Karpas-422 (cell line): ENCODE measurements at places on chromosomes 11 and 22.

- no peak for DNase-seq
Observed at GRCh38 chr11:62373464-62374119, 36.3 kb downstream of the ASRGL1 start.

DNA sequence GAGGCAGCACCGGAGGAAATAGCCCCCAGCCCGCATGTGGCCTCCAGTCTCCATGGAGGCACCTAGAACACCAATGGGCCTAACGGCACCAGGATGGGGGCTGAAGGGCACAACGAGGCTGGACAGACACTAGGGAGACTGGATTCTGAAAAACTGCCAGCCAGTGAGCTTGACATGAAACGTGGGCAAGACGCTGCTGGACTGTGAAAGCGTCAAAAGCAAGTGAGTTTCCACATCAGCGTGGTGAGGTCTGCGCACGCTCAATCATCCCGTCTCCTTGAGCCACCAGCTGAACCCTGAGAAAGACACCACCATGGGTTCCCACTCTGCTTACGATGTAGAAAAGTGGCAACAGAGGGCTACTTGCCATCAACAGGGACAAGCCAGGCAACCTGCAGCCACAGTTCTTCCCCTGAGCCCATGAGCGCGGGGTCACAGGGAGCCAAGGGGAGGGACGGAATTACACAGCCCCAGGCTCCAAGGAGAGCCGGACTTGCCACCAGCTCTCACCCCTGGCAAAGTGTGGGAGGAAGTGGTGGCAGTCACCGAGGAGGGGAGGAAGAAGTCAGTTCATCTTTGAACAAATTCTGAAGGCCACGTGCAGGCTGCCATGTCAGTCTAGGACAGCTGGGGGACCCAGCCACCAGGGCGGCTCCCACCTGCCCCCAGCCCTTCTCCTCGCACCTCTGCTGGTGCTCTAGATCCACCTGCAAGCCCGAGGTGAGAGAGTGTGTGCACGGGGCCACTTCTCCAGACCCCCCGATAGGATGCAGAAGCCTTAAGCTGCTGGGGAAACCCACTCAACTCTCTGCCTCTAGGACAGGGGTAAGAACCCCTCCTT is 131.1 kb downstream of the MPPED1 start:
- no peak for DNase-seq

DNA sequence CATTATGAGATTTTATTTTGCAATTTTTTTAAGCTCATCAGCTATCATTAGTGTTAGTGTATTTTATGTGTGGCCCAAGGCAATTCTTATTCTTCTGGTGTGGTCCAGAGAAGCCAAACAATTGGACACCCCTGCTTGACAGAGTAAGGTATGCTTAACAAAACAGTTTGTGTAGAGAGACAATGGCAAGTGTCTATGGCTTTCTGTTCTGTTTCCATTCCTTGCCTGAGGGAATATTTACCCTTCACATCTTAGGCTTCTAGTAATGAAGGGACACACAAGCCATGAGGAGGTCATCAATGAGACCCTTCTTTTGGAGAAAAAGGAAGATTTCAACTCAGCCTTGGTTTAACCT is 1278.4 kb upstream of the TENM4 start:
- no peak for DNase-seq

GRCh38 chr22:37806409-37807333 is 1.1 kb upstream of the GCAT start:
- DNase-seq = peak; percentile 54

- no peak for DNase-seq
Observed at GRCh38 chr11:32985600-32985999, 30.1 kb upstream of the DEPDC7 start.

- no peak for DNase-seq
Observed at GRCh38 chr11:2137202-2138067, 1.8 kb downstream of the IGF2 start.

- no peak for DNase-seq
Observed at GRCh38 chr11:1488575-1489180, 2.1 kb upstream of the MOB2 start.

DNA sequence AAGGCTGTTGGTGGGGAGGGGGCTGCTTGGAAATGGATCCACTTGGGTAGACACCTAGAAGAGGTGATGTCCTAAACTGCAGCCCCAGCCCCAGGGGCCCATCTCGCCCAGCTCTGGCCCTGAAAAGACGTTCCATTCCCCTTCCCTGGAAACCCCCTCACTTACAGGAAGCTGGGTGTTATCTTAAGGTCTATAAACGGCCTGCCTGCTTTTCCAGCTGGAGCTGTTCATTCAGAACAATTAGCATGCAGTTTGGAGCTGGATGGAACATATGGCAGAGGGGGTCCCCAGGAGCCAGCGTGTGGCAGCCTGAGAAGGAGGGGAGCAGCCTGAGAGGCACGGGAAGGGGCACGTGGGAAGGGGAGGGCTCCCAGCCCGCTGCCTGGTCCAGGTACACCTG is 139.6 kb downstream of the PKNOX2 start:
- no peak for DNase-seq

GRCh38 chr11:130123414-130124040 is 36.1 kb upstream of the ST14 start:
- DNase-seq = no peak

GRCh38 chr11:35083431-35084238 is 55.3 kb upstream of the CD44 start:
- DNase-seq = no peak

GRCh38 chr22:19354201-19354600 is 62.7 kb upstream of the CLTCL1 start:
- DNase-seq = no peak
